ENCODE measurements at places on chromosomes 7 and 10. TPM values are rescaled to one million over a fixed set of nuclear protein-coding genes. Genes with fewer than 3 reads are reported as not detected.

The SYT15B gene
- total RNA-seq, result 2.9 TPM

The DGKI gene
- total RNA-seq, result 2.4 TPM

The ADAM8 gene
- 7.0 TPM for total RNA-seq

The TRIM24 gene
- total RNA-seq, result 10.0 TPM

The SSC4D gene
- total RNA-seq, result 0.38 TPM

The ELMO1 gene
- 32.2 TPM for total RNA-seq

The TDRD1 gene
- total RNA-seq, result 0.48 TPM

The NDUFB2 gene
- total RNA-seq, result 179 TPM

The NRP1 gene
- 123 TPM for total RNA-seq

The PDK4 gene
- total RNA-seq, result 433 TPM

The ZNF138 gene
- total RNA-seq, result 7.0 TPM

DNA sequence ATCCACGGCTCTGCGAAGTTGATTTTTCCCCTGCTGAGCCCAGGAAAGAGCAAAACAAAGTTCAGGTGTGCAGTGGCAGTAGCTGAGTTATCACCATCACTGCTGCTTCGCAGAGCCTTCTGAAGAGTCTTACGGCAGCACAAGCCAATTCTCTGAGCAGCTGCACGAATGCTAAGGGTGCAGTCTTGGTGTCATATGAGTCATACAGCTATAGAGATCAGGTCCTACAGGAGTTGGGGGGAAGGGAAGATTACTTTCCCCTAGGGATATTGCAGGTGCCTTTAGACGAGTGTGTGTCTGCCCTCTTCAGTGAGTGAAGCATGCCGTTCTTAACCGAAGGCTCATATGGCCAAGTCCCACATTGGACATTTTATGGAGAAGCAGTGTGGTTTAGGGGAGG is 227.8 kb downstream of the CELF2 start:
- no peak for DNase-seq

DNA sequence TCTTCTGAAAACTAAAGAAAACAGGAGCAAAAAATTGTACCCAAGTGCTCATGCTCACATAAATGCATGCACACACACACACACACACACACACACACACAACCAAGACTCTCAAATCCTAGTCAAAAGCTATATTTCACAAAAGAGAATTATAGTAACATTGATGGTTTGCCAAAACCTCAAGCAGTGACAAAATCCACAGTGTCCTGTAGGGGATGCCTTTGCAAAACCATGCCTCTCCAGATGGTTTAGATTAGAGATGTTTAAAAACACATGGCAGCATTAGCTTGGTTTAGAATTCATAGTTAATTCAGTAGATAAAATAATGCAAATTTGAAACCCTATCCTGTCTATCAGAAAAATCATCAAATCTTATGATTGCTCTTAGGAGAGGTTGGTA is 232.2 kb downstream of the DYNC1I1 start:
- no peak for DNase-seq

GRCh38 chr7:117113871-117114270 is 160.6 kb downstream of the ST7 start:
- DNase-seq, result no peak

DNA sequence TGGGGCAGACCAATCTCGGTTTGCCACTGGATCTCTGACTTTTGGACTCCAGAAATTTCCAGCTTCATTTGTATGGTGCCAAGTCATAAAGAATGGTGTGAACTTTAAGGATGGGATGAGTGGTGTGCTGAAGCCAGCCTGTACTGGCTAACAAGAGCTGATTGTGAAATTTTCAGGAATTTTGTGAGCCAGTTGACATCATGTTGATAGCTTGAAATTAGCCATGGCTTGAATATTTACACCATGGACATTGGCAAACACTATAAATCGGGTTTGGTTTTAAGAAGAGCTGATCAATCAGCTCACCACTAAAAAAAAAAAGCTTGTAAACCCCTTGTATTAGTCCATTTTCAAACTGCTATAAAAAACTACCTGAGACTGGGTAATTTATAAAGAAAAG is 14.1 kb upstream of the MYH16 start:
- DNase-seq, result no peak

- DNase-seq, result no peak
Measured at GRCh38 chr10:78262860-78263259, 229.2 kb downstream of the RPS24 start.

Data from posterior vena cava (tissue), 2 donors.